ENCODE measurements at places on chromosomes 6 and 20.
A peak's percentile ranks its signal among the peaks of the same experiment; 100 is the strongest.

GRCh38 chr20:2879146-2879545, 5.9 kb downstream of the PTPRA start:
- peaks cover 43% of the 10 kb centered on the region for H3K4me1 ChIP-seq
- H3K36me3 ChIP-seq, result peaks cover 3% of the 10 kb centered on the region
- H3K27me3 ChIP-seq, result no peaks in the 10 kb centered on the region
- H3K4me3 ChIP-seq, result no peak overlapping the region
- H3K27ac ChIP-seq, result peak overlapping the region; percentile 18

DNA sequence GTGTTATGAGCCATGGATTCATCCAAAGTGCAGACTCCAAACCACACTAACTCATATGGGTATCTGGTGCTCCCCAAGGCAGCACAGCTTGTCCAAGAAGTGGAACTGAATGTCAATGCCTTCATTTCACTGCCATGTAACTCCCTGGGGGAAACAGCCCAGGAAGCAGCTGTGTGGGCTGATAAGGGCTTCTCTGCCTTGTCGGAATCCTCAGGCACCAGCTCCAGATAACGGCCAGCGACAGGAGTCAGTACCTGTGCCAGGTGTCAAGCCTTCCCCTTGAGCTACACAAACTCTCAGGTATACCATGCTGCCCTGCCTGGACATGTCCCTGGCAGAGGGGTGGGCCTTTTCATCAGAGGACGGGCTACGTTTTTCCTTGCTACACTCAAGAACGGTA, 751.9 kb upstream of the CHD6 start:
- H3K27me3 ChIP-seq, result peaks cover 25% of the 10 kb centered on the region
- no peak overlapping the region for H3K27ac ChIP-seq
- H3K36me3 ChIP-seq, result no peaks in the 10 kb centered on the region
- no peaks in the 10 kb centered on the region for H3K4me1 ChIP-seq
- H3K4me3 ChIP-seq, result no peak overlapping the region

- DNase-seq, result no peak
- H3K27ac ChIP-seq, result no peak overlapping the region
- no peaks in the 10 kb centered on the region for H3K4me1 ChIP-seq
- no peaks in the 10 kb centered on the region for H3K36me3 ChIP-seq
- no peak overlapping the region for H3K4me3 ChIP-seq
- H3K27me3 ChIP-seq, result no peaks in the 10 kb centered on the region
Observed at GRCh38 chr6:150994026-150994425, 128.5 kb downstream of the MTHFD1L start.

- no peaks in the 10 kb centered on the region for H3K27me3 ChIP-seq
- no peak for DNase-seq
- H3K4me1 ChIP-seq, result no peaks in the 10 kb centered on the region
Observed at GRCh38 chr6:154230910-154231595, 125.5 kb downstream of the IPCEF1 start.

GRCh38 chr20:41362748-41363140, 3.9 kb downstream of the EMILIN3 start:
- H3K4me3 ChIP-seq, result no peak overlapping the region
- peaks cover 4% of the 10 kb centered on the region for H3K36me3 ChIP-seq
- H3K27me3 ChIP-seq, result peaks cover 35% of the 10 kb centered on the region
- H3K27ac ChIP-seq, result no peak overlapping the region
- peaks cover 67% of the 10 kb centered on the region for H3K4me1 ChIP-seq

DNA sequence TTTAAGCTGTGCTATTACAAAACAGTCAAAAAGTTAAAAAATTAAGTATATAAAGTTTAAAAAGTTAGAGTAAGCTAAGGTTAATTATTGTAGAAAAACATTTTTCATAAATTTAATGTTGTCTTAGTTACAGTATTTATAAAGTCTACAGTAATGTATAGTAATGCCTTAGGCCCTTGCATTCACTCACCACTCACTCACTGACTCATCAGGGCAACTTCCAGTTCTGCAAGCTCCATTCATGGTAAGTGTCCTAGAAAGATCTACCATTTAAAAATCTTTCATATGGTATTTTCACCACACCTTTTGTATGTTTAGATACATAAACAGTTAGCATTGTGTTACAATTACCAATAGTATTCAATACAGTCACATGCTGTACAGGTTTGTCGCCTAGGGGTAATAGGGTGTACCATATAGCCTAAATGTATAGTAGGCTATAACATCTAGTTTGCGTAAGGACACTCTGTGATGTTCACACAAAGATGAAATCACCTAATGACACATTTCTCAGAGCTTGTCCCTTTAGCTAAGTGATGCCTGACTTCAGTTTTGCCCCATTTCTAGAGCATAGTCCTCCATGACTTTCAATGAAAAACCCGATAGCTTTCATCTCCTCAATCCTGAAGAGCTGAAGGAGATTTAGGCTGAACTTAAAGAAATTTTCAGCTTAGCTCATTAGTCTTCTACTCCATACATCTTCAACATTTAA, 14.9 kb upstream of the HLA-DRA start:
- H3K27me3 ChIP-seq, result peaks cover 33% of the 10 kb centered on the region
- H3K36me3 ChIP-seq, result no peaks in the 10 kb centered on the region
- H3K4me1 ChIP-seq, result no peaks in the 10 kb centered on the region
- H3K4me3 ChIP-seq, result no peak overlapping the region

DNA sequence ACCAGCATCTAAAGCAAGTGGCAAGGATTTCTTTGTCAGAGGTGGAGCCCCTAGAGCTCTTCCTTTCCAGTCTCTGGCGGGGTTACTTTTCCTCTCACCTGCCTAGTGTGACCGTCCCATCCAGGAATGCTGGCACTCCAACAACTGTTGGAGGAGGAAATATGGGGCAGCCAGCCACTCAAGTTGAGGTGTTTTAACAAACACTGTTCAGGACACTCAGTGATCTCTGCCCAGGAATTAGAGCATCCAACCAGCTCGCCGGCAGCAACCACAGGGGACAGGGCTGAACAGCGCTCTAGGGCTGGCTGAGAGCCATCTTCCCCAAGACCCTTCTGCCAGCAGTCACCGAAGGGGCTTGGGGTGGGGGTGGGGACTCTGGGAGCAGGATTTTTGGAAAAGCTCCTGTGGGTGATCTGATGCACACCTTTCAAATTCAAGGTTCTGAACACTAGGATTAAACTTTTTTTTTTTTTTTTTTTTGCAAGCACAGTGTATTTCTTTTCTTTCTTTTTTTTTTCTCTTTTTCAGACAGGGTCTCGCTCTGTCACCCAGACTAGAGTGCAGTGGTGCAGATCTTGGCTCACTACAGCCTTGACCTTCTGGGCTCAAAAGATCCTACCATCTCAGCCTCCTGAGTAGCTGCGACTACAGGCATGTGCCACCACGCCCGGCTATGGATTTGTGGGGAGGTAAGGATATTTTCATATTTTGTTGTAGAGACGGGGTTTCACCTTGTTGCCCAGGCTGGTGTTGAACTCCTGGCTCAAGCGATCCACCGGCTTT, 28.4 kb upstream of the KCNK16 start:
- peaks cover 6% of the 10 kb centered on the region for H3K27me3 ChIP-seq
- no peak overlapping the region for H3K27ac ChIP-seq
- DNase-seq, result no peak
- no peak overlapping the region for H3K4me3 ChIP-seq
- no peaks in the 10 kb centered on the region for H3K4me1 ChIP-seq

GRCh38 chr6:98124171-98124570, 710.2 kb upstream of the POU3F2 start:
- no peaks in the 10 kb centered on the region for H3K4me1 ChIP-seq
- H3K27me3 ChIP-seq, result no peaks in the 10 kb centered on the region
- no peaks in the 10 kb centered on the region for H3K36me3 ChIP-seq
- H3K4me3 ChIP-seq, result no peak overlapping the region
- H3K27ac ChIP-seq, result no peak overlapping the region
- DNase-seq, result no peak

- no peaks in the 10 kb centered on the region for H3K4me1 ChIP-seq
- H3K27ac ChIP-seq, result no peak overlapping the region
- H3K4me3 ChIP-seq, result no peak overlapping the region
- no peaks in the 10 kb centered on the region for H3K27me3 ChIP-seq
Observed at GRCh38 chr6:72941751-72942150, 283.5 kb downstream of the KHDC1L start.

GRCh38 chr6:161882196-161882765, 608.4 kb upstream of the AGPAT4 start:
- H3K27ac ChIP-seq, result no peak overlapping the region
- H3K27me3 ChIP-seq, result no peaks in the 10 kb centered on the region
- no peaks in the 10 kb centered on the region for H3K36me3 ChIP-seq
- DNase-seq, result no peak
- H3K4me3 ChIP-seq, result no peak overlapping the region

- H3K27ac ChIP-seq, result no peak overlapping the region
- no peaks in the 10 kb centered on the region for H3K36me3 ChIP-seq
- H3K27me3 ChIP-seq, result no peaks in the 10 kb centered on the region
- H3K4me3 ChIP-seq, result no peak overlapping the region
Observed at GRCh38 chr20:15045246-15045645, 707.8 kb upstream of the FLRT3 start.
